ENCODE measurements at places on chromosomes 3 and 15. TPM values are rescaled to one million over a fixed set of nuclear protein-coding genes. Genes with fewer than 3 reads are reported as not detected.
A peak's percentile ranks its signal among the peaks of the same experiment; 100 is the strongest.

Gene ANKRD63
- not detected for total RNA-seq

Gene CTXN2
- not detected for total RNA-seq

Gene GPR27
- 5.5 TPM for total RNA-seq

Gene RASGRP1
- not detected for total RNA-seq

Gene UNC45A
- 85.7 TPM for total RNA-seq

Gene FOXB1
- total RNA-seq: not detected

- no peak for DNase-seq
Observed at GRCh38 chr3:64732576-64732975, 44.8 kb upstream of the ADAMTS9 start.

DNA sequence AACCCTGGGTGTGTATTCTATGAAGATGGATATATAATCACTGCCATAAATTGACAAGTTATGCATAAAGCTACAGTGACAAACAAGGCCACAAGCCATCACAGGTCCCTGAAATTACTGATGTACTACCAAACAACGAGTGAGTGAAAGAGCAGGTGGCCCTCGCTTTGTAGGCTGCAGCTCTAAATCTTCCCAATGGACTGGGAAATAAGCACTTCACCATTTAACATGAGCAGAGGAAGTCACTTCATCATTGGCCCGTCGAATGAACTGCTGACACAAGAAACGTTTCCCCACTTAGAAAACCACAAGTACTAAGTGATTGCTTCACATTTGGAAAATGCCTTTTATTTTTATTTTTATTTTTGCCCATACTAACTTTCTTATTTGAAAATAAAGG lies 218.0 kb downstream of the ZNF385D start:
- DNase-seq: no peak

DNA sequence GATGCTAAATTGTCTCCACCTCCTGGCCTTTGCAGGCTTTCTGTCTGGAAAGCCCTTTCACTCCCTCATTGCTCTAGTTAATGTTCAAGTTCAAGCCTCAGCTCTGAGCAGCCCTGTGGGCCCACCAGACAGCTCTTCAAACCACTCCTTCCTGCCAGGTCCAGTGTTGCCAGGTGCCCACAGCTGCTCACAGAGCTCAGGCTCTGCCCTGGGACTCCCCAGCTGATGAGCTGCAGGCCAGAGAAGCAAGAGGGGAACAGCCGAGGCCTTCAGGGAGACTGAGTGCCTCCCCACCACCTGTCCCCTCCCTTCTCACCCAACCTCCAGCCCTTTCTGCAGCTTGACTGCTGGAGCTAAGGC lies 1.3 kb upstream of the ZBTB47 start:
- DNase-seq: no peak

DNA sequence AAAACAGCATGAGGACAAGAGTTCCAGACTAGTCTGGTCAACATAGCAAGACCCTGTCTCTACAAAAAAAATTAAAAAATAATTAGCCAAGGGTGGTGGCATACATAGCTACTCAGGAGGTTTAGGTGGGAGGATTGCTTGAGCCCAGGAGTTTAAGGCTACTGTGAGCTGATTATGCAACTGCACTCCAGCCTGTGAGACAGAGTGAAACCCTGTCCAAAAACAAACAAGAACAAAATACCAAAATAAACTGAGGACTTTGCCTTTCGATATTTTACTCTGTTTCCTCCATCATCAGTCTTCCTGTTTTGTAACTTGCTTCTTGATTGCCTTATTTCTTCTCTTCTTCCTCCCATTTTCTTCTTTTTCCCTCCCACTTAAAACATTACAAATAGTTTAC lies 504.4 kb downstream of the ROBO1 start:
- DNase-seq: no peak

DNA sequence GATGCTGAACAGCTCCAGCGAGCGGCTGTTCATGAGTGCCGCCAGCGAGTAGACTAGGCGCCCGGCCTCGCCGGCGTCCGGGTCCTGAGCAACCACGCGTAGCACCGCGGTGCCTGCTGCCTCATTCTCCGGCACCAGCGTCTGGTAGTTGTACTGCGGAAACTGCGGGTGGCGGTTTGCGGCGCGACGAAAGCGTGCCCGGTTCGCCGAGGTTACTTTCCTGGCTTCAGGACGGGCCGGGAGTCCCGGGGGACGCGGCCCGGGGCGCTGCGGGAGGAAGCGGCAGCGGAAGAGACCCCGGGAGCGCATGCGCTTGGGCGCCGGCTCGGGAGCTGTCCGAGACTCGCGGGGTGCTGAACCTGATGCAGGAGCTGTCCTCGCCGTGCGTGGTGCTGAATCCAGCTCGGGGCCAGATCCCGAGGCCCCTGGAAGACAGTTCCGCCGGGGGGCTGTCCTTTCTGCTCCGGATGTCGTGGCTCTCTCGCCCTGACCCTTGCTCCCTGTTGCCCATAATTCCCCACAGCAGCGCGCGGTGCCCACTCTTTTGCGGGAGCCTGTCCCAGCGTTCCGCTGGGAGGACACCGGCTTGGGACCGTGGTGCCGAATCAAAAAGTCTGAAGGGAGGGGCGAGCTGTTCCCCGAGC lies 1.1 kb downstream of the CELSR3 start:
- DNase-seq: peak; percentile 96

- no peak for DNase-seq
Observed at GRCh38 chr15:76648732-76649444, 256.3 kb downstream of the SCAPER start.

- DNase-seq: no peak
Observed at GRCh38 chr15:97604677-97605076, 355.8 kb upstream of the ARRDC4 start.

GRCh38 chr3:124770336-124771082 lies 40.3 kb downstream of the UMPS start:
- no peak for DNase-seq

GRCh38 chr15:72302955-72303354 lies 17.0 kb downstream of the CELF6 start:
- DNase-seq: no peak

- DNase-seq: no peak
Observed at GRCh38 chr15:72564091-72564490, 90.0 kb downstream of the ARIH1 start.

Measured in chondrocyte (in vitro differentiated cells).